Neural crest cell (in vitro differentiated cells): ENCODE measurements at places on chromosomes 6 and 20. TPM values are rescaled to one million over a fixed set of nuclear protein-coding genes. Genes with fewer than 3 reads are reported as not detected.

- DNase-seq: no peak
Measured at GRCh38 chr6:90712114-90712513, 125.2 kb upstream of the MAP3K7 start.

The RAB44 gene
- not detected in 2 replicates for total RNA-seq

The OXT gene
- total RNA-seq: not detected in 2 replicates

The EYA2 gene
- total RNA-seq: 1.3 and 1.4 TPM in 2 replicates

GRCh38 chr6:72031471-72031870, 145.1 kb downstream of the RIMS1 start:
- DNase-seq: no peak

The PRKN gene
- total RNA-seq: 2.0 and 3.2 TPM in 2 replicates

DNA sequence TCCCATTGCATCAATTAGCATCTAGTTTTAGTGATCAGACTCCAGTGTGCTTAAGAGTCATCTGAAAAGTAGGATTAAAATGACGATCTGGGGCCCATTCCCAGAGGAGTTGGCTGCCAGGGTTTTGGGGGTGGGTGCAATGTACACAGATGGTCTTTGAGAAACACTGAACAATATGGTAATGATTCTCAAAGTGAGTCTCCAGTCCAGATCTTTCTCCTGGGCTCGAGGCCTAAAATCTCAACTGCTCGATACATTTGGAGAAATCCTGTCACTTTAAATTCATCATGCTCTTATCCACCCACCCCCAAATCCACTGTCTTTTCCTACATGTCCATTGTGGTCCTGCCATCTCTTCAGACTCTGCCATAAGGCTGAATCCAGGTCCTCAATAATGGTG, 80.7 kb upstream of the MYLIP start:
- no peak for DNase-seq
